ENCODE measurements at places on chromosomes 13 and 19.

GRCh38 chr19:29675650-29676186 lies 10.5 kb downstream of the PLEKHF1 start:
- DNase-seq: no peak

GRCh38 chr13:42553098-42554046 lies 20.6 kb upstream of the TNFSF11 start:
- no peak for DNase-seq

GRCh38 chr19:50513746-50514345 lies at the start of gene ASPDH:
Gene ASPDH, minus strand, starts transcription at chr19:50513913. Its CDS starts 90 bp downstream, at chr19:50513823.
- DNase-seq: no peak

DNA sequence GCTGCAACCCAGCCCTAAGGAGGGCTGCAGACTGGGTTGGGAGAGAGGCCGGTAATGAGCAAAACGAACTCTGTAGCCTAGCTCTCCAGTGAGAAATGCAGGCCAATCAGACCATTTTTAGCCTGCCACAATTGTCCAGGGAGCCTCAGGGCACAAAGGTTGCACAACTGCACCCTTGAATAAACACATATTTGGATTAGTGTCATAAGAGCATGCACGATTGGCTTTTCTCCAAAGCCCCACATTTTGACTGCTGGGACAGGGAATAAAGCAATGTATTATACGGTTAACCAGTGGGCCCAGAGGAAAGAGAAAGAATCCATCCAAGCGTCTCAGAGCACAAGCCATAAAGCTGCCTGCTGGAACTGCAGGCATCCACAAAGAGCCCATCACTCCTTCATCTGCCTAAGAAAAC lies 729.4 kb upstream of the SGCG start:
- DNase-seq: no peak

- DNase-seq: no peak
These were observed 77.5 kb upstream of the PEG3 start for GRCh38 chr19:56917998-56918397.

DNA sequence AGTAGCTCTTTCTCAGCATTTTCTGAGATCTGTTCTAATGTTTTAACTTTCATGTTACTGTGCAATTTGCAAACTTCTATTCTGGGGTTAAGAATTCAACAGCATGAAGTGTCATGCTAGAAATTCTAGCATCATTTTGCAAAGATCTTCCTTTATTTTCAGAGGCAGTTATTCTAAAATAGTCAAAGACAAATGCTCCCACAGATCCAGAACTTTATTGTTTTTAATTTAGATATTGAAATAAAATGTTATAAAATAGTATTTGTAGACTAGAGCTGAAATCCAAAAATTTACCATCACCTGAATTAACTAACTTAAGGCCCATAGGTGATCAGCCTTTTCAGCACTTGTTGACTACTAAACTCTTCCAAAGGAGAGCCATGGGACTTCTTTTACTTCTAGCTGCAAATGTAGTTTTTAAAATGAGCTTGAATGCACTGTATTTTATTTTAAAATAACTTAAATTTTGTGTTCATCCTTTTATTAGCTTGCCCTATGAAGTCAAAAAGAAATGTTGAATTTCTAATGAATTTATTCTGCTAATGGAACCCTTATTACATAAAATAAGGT lies 3.2 kb downstream of the MAB21L1 start:
- DNase-seq: no peak

- no peak for DNase-seq
These were observed 6.3 kb downstream of the BCAT2 start for GRCh38 chr19:48804496-48804895.

DNA sequence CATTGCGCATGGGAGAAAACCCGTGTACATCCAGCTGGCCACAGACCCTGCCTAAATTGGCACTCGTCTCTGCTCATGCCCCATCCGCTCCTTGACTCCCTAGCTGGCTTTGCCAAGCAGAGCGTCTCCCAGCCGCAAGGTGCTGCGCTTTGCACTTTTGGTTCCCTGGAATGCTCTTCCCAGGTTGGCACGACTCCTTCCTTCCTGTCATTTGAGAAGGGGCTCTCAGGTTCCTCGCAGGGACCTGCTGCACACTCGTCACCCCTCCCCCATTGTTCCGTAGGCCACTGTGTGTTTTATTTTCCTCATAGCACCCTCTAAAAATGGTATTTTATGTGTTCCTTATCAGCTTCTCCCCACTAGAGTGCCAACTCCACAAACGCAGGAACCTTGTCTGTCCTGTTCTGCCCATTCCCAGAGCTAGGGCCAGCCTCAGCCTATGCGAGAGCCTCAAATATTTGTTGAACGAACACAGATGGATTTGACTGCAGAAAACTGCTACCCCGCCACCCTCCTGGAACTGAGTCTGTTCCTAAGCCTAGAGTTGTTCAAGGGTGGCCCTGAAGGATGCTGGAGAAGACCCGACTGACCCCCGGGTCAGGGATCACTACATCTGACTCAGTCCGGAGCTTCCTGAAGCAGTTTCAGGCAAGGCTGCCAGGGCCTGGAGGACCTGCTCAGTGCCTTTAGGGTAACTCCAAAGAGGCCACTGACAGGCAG lies 8.4 kb upstream of the CEBPA start:
- DNase-seq: no peak
